ENCODE measurements at places on chromosomes 13 and 19.
A peak's percentile ranks its signal among the peaks of the same experiment; 100 is the strongest.

- DNase-seq: no peak
Observed at GRCh38 chr19:35375505-35376307, 4.8 kb downstream of the GPR42 start.

- no peak for DNase-seq
Observed at GRCh38 chr13:73303851-73304250, 245.0 kb downstream of the KLF5 start.

DNA sequence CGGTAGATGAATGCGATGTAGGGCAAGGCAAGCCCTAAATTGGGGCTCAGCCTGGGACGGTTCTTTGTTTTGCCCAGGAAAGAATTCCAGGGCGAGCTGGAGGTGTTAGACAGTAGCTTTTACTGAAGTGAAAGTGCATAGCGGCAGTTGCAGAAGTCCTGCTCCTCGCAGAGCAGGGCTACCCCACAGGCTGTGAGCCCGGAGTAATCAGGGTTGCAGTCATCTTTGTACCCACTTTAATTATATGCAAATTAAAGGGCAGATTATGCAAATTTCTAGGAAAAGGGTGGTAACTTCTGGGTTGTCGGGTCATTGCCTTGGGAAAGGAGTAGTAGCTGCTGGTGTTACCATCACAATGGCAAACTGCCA lies 30.5 kb downstream of the VAV1 start:
- no peak for DNase-seq

DNA sequence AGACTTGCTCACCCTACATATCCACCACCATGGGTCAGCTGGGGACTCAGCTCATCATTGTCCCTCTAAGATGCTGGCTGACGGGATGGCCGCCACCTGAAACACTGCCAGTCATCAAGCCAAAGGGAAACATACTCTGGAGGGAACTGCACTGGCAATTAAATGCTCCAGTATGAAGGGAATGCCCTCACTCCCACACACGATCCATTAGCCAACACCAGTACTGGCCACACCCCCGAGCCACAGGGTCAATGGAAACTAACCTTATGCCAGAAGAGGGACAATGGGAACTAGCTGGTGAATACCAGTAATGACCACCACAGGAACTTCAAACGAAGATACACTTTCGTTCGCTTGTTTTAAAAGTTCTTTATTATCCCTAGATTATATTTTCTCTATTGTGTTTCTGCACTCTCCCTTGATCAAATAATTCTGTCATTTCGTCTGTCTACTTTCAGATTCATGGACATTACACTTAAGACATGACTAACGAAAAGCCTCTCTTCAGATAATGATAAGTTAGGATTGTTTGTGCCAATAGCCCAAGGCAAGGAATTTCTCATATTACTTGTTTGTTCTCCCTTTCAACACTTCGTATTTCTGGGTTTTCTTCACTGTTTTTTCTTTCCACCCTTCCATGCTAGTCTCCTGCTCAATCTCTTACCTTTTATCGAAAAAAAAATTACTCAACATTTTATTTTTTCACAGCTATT lies 1.7 kb upstream of the ZNF507 start:
- DNase-seq: no peak

- DNase-seq: no peak
Observed at GRCh38 chr13:20388184-20388583, 137.5 kb downstream of the CRYL1 start.

- no peak for DNase-seq
Observed at GRCh38 chr13:51688937-51689662, 104.8 kb downstream of the WDFY2 start.

DNA sequence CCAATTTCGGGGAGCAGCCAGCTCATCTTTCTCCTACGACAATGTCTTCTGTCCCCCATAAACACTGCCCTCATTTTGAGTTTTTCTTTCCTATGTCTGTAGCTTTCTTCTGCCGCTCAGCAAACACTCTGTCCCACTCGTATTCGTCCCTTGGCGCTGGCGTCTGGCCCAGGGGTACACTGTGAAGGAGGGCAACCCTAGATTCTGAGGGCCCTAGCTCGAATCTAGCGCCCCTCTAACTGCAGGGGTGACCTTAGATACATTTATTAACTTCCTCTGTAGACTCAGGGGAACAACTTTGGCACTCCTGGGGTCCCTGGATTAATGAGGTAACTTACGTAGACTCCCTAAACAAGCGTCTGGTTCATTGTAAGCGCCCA lies 677 bp upstream of the LRCH1 start:
- DNase-seq: no peak

DNA sequence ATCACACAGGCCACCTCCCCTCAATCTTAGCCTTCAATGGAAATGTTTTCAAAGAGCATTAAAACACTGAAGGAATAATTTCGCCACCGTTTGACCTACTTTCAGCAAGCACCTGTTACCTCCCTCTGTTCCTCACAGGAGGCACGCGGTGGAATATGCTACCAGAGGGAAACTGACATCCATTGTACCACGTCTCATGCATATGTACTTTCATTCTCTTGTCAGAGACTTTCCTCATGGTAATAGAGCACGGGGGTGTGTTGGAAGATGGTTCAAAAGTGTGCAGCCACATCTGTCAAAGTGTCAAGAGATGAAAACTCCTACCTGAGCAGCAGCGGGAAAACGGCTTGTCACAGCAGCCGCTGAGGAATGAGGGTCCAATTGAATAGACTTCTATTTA lies 143.4 kb downstream of the NALCN start:
- DNase-seq: no peak

DNA sequence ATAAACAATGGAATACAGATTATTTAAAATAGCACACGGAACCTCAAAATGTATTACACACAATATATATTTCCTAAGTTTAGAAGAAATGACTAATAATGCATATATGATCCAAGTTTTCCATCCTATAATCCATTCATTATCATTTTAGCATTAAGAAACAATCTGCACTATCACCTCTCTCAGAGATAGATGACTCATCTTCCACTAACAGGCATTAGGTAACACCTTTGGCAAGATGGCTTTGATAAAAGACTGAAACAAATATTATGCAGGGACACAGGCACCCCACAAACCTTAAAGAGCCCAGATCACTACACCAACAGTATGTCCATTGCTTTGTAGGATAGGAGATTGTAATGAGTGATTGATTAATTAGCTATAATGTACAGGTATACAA lies 4.1 kb downstream of the ENOX1 start:
- no peak for DNase-seq

DNA sequence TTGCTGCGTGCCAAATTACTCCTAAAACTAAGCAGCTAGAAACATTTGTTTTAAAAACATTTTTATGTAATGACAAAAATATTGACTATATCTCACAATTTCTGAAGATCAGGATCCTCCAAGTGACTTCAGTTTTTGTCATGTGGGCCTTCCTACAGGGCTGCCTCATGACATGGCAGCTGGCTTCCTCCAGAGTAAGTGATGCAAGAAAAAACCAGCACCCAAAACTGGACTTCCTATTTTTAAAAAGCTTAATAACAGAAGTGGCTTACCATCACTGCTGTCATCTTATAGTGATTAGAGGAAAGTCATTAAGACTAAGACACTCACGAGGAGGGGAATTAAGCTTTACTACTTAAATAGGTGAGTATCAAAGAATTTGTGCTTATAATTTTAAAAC lies 681.7 kb downstream of the PCDH17 start:
- DNase-seq: no peak

DNA sequence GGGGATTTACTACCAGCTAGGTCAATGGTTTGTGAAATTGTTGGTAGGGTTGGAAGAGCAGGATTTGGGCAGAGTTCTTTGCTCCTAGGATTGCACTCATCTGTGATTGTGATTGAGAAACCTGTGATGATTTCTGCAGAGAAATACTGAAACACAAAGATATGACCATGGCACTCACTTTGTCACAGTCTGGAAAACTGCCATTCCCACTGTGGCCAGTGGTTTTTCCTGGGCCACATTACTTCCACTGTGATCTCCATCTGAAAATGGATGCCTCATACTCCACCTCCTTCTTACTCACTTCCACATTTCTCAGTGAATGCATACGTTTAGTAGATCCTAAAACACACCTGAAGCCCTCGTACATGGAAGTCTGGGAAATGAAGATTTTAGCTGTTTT lies 593.2 kb downstream of the LMO7 start:
- no peak for DNase-seq

DNA sequence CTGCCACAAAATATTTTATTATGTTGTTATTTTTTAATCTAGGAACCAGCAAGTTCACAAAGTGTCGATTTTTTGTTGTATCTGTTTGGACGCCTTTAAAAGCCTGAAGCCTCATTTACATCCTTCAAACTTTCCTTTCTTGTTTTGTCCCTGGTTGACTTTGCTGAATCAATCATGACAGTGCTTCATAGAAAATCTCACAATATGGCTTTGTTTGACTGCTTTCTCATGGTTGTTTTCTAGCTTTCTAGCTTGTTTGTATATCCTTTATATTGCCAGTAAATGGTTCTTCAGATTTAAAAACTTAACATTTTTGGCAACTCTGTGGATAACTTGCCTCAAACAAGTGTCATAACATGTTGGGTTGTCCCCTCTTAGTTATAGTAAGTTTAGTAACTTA lies 84.1 kb upstream of the ATXN8OS start:
- DNase-seq: no peak

GRCh38 chr13:103866048-103866447 lies 799.8 kb upstream of the SLC10A2 start:
- no peak for DNase-seq

DNA sequence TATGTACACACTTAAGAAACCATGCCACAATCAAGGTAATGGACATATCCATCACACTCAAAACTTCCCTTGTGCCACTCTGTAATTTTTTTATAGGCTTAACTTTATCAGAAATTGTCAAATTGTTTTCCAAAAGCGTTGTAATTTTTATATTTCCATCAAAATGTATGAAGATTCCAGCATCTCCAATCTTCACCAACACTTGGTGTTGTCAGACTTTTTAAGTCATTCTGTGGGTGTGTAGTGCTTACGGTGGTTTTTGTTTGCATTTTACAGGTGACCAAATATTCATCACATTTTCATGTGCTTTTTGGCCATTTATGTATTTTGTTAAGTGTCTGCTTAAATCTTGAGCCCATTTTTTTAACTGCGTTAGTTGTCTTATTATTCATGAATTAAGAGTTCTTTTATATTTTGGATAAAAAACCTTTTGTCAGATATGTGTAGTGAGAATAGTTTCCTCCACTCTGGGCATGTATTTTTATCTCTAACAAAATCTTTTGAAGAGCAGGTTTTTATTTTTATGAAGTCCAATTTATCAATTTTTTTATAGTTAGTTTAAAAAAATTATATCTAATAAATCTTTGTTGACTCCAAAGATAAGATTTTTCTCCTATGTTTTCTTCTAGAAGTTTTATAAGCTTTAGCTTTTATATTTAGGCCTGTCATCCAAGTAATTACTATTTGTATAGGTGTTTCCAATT lies 4.6 kb upstream of the ZNF45 start:
- DNase-seq: no peak

- DNase-seq: no peak
Observed at GRCh38 chr13:28597641-28598040, 61.3 kb upstream of the POMP start.

- no peak for DNase-seq
Observed at GRCh38 chr19:1373534-1374249, 10.0 kb upstream of the NDUFS7 start.

GRCh38 chr13:106078191-106078590 lies 457.3 kb downstream of the EFNB2 start:
- no peak for DNase-seq

- no peak for DNase-seq
Observed at GRCh38 chr19:30621326-30621920, 249.2 kb downstream of the ZNF536 start.

GRCh38 chr19:29640231-29640630 lies 25.0 kb upstream of the PLEKHF1 start:
- DNase-seq: no peak

GRCh38 chr19:12639901-12640613 lies 26.5 kb downstream of the MAN2B1 start:
- DNase-seq: peak; percentile 26

DNA sequence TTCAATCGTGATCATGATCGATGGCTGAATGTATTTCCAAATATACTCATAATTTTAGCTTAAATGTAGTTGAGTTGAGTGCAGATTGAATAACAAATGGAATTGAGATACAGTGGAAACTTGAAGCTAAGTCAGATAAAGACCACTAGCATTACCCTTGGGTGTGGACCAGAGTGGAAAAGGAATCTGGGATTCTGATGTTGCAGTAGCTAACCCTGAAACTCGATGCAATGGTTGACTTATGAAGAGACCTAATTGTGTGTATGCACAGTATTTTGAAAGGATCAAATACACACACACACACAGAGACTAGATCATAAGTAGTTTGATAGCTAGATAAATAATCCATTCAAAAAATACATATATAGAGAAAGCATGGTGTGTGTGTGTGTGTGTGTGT lies 135.8 kb downstream of the RXFP2 start:
- no peak for DNase-seq

DNA sequence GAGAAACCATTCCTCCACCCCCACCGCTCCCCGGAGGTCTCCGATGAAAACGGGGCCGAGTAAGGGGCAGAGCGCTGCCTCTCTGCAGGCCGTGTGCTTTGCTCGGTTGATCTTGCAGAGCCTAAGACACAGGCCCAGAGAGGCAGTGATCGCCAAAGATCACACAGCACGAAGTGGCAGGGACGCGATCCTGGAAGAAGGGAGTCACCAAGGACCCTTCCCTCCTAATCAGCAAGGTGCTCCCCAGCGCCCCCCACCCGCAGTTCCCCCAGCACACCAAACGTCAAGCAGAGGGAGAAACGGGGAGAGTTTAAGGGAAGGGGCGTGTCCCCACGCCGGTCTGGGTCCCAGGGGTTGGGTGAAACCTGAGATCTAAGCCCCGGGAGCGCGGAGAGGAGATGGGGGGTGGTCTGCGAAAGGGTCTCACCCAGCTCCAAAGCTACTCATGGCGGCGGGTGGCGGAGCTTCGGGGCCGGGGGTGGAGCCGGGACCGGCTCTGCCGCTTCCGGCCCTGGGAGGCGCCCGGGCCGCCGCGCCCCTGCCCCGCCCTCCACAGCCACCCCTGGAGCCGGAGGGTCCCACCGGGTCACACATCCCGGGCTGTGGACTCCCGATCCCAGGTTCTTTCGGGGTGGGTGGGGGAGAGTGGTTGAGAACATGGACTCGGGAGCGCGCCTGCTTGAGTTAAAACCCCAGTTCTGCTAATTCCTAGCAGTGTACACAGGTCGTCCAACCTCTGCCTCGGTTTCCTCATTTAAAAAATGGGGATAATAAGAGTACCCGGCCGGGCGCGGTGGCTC lies at the start of gene EML2:
Gene EML2, minus strand, starts transcription at position 468 of the 800 bp plus-strand sequence. Its CDS starts 21 bp downstream, at position 447.
- peak; percentile 17 for DNase-seq

DNA sequence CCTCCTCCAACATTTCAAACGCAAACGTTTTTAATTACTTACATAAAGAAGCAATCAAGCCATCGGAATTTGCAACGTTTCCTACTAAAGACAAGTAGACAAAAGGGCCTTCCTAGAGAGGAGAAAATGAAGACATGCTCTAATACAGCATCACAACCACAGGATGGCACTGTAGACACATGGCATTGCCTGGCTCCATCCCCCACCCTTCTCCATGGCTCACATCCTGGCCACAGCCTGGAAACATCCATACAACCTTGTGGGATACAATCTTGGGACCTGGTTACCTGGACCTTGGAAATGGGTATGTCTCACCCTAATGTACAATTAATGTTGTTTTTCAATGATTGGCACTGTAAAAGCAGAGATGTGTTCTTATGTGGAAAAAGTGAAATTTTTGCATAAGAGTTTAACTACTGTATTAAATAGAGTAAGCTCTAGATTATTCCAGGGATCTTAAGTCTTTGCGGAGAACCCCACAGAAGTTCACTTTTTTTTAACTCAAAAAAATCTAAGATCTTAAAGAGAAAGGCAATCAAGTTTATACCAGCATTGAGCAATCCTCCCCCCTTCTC lies 21.5 kb downstream of the EBPL start:
- peak; percentile 64 for DNase-seq

- no peak for DNase-seq
Observed at GRCh38 chr19:3243819-3244700, 19.6 kb downstream of the CELF5 start.
